ENCODE measurements at places on chromosomes 4 and X.

DNA sequence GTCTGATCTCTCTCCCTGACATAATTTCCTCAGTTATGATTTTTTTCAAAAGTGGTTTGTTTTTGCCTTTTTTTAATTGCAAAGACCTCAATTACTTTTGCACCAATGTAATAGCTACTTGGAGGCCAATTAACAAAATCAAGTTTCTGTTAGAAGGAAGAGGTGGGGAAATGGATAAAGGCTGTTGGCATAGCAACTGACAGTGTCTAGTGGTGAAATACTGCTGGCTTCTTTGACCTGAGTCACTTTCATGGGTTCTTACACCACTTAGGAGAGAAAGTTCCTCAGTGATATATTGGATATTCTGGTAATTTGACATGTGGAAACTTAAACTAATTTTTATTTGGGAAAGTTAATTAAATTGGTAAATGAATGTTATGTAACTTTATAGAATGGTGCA is 26.5 kb upstream of the ATP8A1 start:
- H3K27ac ChIP-seq: no peak overlapping the region
- no peak overlapping the region for H3K4me3 ChIP-seq
- no peaks in the 10 kb centered on the region for H3K27me3 ChIP-seq

GRCh38 chrX:23394421-23394820 is 59.8 kb downstream of the PTCHD1 start:
- DNase-seq: no peak
- no peaks in the 10 kb centered on the region for H3K27me3 ChIP-seq
- H3K27ac ChIP-seq: no peak overlapping the region
- H3K4me3 ChIP-seq: no peak overlapping the region
- H3K36me3 ChIP-seq: no peaks in the 10 kb centered on the region
- H3K4me1 ChIP-seq: no peaks in the 10 kb centered on the region

DNA sequence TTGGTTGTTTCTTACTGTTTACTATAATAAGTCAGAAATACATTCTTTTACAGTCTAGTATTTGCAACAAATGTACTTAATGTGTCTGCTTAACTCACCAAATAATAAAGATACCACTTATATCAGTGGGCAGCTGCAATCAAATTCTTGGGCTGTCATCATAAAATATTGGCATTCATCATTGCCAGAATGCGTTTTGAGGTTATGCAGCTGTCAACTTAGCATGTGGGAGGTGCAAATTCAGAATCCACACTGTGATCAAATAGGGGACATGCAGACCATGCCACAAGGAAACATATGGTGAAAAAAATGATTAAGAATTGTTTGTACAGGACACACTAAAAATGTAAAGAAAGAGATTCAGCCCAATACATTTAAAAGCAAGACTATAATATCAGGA is 86.5 kb downstream of the HCCS start:
- H3K27me3 ChIP-seq: no peaks in the 10 kb centered on the region
- H3K4me1 ChIP-seq: no peaks in the 10 kb centered on the region
- H3K36me3 ChIP-seq: no peaks in the 10 kb centered on the region
- no peak for DNase-seq
- H3K27ac ChIP-seq: no peak overlapping the region

DNA sequence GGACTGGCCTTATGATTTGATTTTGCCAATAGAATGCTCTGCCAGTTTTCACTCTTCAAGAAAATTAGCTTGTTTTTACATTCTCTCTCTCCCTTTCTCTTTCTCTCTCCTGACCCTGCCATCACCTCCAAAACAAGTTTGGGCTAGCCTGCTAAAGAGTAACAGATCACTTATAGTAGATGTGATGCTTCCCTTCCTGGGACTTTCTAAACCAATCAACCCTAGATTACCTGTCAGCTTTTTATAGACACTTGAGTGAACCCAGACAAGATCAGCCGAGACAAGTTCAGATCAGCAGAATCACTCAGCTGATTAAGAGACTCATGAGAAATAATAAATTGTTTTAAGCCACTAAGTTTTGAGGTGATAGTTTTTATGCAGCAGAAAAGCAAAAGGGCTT is 521.2 kb downstream of the ANKRD50 start:
- H3K36me3 ChIP-seq: no peaks in the 10 kb centered on the region
- H3K4me3 ChIP-seq: no peak overlapping the region
- no peaks in the 10 kb centered on the region for H3K4me1 ChIP-seq
- H3K27ac ChIP-seq: no peak overlapping the region
- no peaks in the 10 kb centered on the region for H3K27me3 ChIP-seq
- DNase-seq: no peak

DNA sequence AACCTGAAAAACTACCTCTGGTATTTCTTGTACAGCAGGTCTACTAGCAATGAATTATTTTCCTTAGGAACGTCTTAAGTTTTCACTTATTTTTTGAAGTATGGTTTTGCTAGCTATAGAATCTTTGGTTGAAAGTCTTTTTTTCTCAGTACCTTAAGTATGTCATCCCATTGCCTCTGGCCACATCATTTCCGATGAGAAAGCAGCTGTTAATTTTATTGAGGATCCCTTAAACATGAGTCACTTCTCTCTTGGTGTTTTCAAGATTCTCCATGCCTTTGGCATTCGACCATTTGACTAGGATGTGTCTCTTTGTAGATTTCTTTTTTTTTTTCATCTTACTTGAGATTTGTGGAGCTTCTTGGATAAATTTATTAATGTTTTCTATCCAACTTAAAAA is 803.8 kb upstream of the AMOT start:
- no peaks in the 10 kb centered on the region for H3K27me3 ChIP-seq
- H3K27ac ChIP-seq: no peak overlapping the region
- no peaks in the 10 kb centered on the region for H3K4me1 ChIP-seq
- H3K4me3 ChIP-seq: no peak overlapping the region

- no peak overlapping the region for H3K4me3 ChIP-seq
- no peak overlapping the region for H3K27ac ChIP-seq
- DNase-seq: no peak
- no peaks in the 10 kb centered on the region for H3K4me1 ChIP-seq
Measured at GRCh38 chrX:105975382-105975781, 63.1 kb downstream of the SERPINA7 start.

GRCh38 chr4:83108101-83108861 is 6.2 kb downstream of the PLAC8 start:
- H3K36me3 ChIP-seq: peaks cover 22% of the 10 kb centered on the region
- H3K4me3 ChIP-seq: peak overlapping the region; percentile 69
- peak overlapping the region; percentile 81 for H3K27ac ChIP-seq
- no peak for DNase-seq
- peaks cover 29% of the 10 kb centered on the region for H3K4me1 ChIP-seq
- H3K27me3 ChIP-seq: no peaks in the 10 kb centered on the region

- no peak for DNase-seq
- H3K4me3 ChIP-seq: no peak overlapping the region
- peaks cover 2% of the 10 kb centered on the region for H3K4me1 ChIP-seq
Measured at GRCh38 chr4:94758141-94758699, 465 bp downstream of the BMPR1B start.

DNA sequence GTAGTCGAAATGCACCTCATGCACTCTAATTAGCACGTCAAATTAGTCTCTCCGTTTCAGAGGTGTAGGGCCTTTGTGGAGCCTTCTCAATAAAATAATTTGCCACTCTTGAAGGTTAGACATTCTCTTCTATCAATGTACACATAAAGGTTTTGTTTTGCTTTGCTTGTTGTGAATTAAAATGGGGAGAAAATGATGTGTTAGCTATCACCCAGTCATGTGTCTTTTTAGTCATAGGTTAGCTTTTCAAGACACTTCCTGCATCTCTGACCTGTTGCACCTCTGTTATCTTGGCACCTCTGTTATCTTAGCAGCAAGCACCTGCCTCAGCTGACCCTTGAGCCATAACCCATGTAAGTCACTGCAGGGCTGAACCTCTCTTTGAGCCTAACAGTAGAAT is 936 bp downstream of the TMEM144 start:
- no peaks in the 10 kb centered on the region for H3K4me1 ChIP-seq
- H3K36me3 ChIP-seq: no peaks in the 10 kb centered on the region
- DNase-seq: no peak
- no peak overlapping the region for H3K27ac ChIP-seq
- no peaks in the 10 kb centered on the region for H3K27me3 ChIP-seq

DNA sequence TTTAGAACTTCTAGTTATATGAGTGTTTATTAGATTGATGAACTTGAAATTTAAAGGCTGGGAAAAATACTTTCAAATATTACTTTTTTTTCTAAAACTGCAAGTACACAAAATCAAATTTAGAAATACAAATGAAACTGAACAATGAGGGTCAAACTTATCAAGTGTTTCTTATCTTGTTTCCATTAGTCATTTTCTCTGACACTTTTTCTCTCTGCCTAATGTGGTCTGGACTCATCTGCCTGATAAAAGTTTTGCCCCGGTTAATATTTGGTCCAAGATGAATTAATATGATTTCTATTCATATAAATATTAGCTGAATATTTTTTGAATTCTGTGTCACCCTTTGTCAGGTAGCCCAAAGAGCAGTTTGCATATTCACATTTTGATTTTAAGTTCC is 8.7 kb upstream of the HPGDS start:
- H3K4me1 ChIP-seq: no peaks in the 10 kb centered on the region
- no peaks in the 10 kb centered on the region for H3K27me3 ChIP-seq
- H3K4me3 ChIP-seq: no peak overlapping the region
- no peak overlapping the region for H3K27ac ChIP-seq
- no peaks in the 10 kb centered on the region for H3K36me3 ChIP-seq

DNA sequence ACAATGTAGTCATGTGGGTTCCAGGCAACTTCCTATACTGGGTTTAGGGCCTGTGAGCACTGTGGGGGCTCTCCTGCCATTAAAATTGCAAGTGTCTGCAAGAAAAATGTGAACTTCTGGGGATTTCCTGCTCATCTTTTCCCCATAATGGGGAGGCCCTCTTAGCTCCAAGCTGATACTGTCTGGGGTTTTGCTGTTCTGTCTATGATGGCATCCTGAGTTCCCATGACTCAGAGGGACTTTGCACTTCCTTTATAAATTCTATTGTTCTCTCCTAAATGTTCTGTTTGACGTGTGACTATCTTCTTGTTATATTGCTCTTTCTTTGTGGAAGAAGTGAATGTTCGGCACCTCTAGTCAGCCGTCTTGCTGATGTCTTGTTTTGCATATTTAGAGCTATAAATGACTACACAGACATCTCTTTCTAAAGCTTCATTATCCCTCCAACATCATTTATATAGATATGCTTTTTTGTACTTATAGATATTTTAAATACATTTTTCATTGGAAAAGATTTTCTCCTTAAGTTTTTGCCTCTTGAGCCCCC is 465.8 kb downstream of the NAF1 start:
- H3K27me3 ChIP-seq: no peaks in the 10 kb centered on the region
- H3K4me3 ChIP-seq: no peak overlapping the region
- no peak for DNase-seq
- no peak overlapping the region for H3K27ac ChIP-seq
- no peaks in the 10 kb centered on the region for H3K36me3 ChIP-seq
- H3K4me1 ChIP-seq: no peaks in the 10 kb centered on the region

GRCh38 chr4:8939840-8940742 is 68.5 kb upstream of the HMX1 start:
- no peak overlapping the region for H3K4me3 ChIP-seq
- DNase-seq: no peak
- H3K4me1 ChIP-seq: no peaks in the 10 kb centered on the region
- H3K36me3 ChIP-seq: no peaks in the 10 kb centered on the region
- H3K27me3 ChIP-seq: no peaks in the 10 kb centered on the region

- no peaks in the 10 kb centered on the region for H3K4me1 ChIP-seq
- H3K27ac ChIP-seq: no peak overlapping the region
- no peak for DNase-seq
- no peaks in the 10 kb centered on the region for H3K27me3 ChIP-seq
Measured at GRCh38 chr4:97103252-97103651, 1040.0 kb downstream of the STPG2 start.

GRCh38 chr4:138344054-138344453 is 101.9 kb upstream of the SLC7A11 start:
- no peaks in the 10 kb centered on the region for H3K36me3 ChIP-seq
- no peaks in the 10 kb centered on the region for H3K4me1 ChIP-seq
- no peak for DNase-seq
- H3K27me3 ChIP-seq: no peaks in the 10 kb centered on the region
- no peak overlapping the region for H3K27ac ChIP-seq

DNA sequence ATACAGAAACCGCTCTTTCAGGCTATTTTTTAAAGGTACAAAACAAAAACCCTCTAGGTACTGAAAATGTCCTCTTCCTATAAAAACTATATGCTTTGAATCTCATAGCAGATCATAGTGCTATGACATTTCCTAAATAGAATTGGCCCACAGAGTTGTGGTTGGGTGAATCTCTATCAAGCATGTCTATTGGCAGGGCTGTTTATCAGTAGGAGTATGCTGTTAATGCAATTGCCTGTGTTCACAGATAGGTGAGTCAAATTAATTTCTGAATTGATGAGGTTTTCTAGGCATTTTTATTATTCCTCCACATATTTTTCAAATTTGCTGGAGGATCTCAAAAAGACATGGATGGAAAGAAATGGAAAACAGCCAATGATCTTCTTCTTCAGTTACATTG is 73.9 kb downstream of the QRFPR start:
- DNase-seq: no peak
- no peaks in the 10 kb centered on the region for H3K27me3 ChIP-seq
- no peak overlapping the region for H3K4me3 ChIP-seq

DNA sequence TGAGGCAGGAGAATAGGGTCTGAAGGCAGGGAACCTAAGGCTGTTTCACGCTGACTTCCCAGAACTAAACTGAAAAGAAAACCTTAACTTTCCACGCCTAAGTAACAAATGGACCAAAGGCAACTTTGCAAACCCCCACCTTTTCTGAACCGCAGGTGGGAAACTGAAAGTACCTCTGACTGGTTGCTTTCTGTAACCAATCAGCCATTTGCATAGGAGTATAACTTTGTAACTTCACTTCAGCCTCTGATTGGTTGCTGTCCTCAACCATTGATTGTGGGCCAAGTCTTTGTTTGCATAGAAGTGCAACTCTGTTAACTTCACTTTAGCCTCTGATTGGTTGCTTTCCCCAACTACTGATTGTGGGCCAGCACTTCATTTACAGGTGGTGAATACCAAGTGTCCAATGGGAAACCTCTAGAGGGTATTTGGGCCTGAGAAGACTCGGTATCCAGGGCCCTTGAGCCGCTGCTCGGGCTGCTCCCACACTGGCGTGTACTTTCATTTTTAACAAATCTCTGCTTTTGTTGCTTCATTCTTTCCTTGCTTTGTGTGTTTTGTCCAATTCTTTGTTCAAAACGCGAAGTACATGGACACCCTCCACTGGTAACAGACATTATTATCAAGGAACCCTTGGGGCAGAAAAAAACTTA is 121.6 kb upstream of the CBR4 start:
- no peaks in the 10 kb centered on the region for H3K36me3 ChIP-seq
- no peaks in the 10 kb centered on the region for H3K4me1 ChIP-seq
- DNase-seq: no peak
- no peaks in the 10 kb centered on the region for H3K27me3 ChIP-seq
- no peak overlapping the region for H3K27ac ChIP-seq

GRCh38 chr4:88731381-88731780 is 33.8 kb upstream of the NAP1L5 start:
- H3K27ac ChIP-seq: no peak overlapping the region
- no peak for DNase-seq
- H3K4me1 ChIP-seq: no peaks in the 10 kb centered on the region

Measured in effector memory CD4-positive, alpha-beta T cell (primary cell).